ENCODE measurements at places on chromosomes 3 and 15.

DNA sequence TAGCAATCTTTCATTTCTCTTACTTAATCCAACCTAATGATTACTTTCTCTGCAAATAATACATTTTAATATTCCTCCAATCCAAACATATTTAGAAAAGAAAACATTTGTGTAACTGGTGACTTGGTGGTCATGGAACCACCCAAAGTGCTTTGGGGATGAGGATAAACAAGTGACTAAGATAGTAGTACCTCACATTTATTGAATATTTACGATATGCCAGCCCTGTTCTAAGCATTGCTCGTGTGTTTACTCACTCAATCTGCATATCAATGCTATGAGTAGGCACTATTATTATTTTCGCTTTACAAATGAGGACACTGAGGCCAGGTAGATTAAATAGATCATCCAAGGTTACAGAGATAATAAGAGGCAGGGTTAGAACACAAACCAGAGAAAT is 189.5 kb downstream of the SHOX2 start:
- no peak for DNase-seq

GRCh38 chr3:105799286-105799685 is 69.5 kb downstream of the CBLB start:
- DNase-seq, result no peak

DNA sequence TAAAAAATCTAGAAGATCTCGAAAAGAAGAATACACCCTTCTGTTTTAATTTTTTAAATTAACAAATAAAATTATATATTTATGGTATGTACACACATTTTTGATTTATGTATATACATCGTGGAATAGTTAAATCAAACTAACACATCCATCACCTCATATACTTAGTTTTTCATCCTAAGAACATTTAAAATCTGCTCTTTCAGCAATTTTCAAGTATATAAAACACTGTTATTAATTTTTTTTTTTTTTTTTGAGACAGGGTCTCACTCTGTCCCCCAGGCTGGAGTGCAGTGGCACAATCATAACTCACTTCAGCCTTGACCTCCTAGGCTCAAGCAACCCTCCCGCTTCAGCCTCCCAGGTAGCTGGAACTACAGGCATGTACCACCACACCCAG is 32.8 kb upstream of the ACAP2 start:
- DNase-seq, result no peak

GRCh38 chr3:197003461-197004385 is 25.9 kb downstream of the MELTF start:
- no peak for DNase-seq
